Brain pericyte (primary cell): ENCODE measurements at places on chromosomes 3 and 15.

GRCh38 chr3:127699416-127700300 is 26.9 kb downstream of the ABTB1 start:
- DNase-seq = peak; percentile 82

GRCh38 chr15:58355382-58355971 is 76.3 kb upstream of the LIPC start:
- no peak for DNase-seq

GRCh38 chr3:128486681-128487537 is 6.1 kb downstream of the GATA2 start:
- no peak for DNase-seq

- no peak for DNase-seq
Measured at GRCh38 chr15:77494073-77494867, 73.6 kb downstream of the HMG20A start.

DNA sequence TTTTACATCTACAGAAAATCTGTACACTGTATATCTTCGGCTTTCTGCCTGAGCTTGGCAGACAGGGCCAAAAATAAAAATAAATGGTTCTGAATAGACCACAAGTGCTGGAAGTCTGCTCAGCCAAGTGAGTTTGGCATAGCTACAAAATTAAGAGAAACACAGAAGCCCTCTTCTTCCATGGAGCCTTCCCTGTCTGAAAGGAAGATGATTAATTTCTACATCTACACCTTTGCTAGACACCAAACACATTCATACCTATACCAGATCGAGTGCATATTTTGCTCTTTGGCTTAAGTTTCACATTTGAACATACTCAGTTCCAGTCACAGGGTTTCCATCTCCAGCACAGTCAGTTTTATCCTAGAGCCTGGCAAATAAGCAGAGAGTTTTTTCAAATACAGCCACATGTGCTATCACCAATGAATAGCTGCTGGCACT is 224.6 kb downstream of the GREM1 start:
- DNase-seq = no peak

GRCh38 chr3:126098391-126098858 is 14.5 kb upstream of the SLC41A3 start:
- peak; percentile 78 for DNase-seq

GRCh38 chr15:81887912-81888311 is 157.9 kb downstream of the MEX3B start:
- no peak for DNase-seq

DNA sequence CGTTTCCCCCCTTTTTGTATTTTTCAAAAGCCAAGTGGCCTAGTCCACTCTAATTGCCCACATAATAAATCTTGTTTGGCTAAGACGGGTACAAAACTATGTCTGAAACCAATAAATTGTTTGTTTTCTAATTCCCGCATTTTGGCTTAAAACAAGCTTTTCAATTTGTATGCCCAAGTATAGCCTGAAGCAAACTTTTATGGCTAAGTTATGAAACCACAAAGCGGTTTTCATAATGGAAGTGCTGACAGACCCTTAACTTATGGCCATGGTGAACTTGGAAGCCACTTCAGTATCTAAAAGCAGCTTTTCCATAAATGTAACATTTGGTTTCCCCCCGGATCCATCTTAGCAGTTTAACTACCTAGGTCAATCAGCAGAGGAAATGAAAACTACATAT is 29.9 kb upstream of the POLR2M start:
- DNase-seq = no peak

- no peak for DNase-seq
Measured at GRCh38 chr3:9508781-9509180, 44.8 kb downstream of the LHFPL4 start.

DNA sequence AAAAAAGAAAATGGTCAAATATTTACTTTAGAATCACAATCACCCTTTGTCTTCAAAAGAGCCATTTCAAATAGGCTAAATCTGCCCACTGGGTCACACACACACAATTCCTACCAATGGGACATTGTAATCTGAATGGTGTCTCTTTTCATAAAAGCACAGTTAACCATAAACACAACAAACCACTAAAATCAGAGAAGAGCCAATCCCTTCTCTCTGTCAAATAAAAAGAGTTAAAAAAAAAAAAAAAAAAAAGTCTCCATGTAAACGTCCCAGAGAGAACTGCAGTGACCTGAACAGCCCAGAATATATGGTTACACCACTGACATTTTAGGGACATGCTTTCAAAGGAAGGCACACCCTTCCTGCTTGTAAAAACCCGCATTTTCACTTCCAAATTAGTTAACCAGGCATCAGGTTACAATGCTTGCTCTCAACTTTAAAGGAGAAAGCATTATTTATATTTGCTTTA is 63.7 kb downstream of the PRICKLE2 start:
- DNase-seq = no peak

DNA sequence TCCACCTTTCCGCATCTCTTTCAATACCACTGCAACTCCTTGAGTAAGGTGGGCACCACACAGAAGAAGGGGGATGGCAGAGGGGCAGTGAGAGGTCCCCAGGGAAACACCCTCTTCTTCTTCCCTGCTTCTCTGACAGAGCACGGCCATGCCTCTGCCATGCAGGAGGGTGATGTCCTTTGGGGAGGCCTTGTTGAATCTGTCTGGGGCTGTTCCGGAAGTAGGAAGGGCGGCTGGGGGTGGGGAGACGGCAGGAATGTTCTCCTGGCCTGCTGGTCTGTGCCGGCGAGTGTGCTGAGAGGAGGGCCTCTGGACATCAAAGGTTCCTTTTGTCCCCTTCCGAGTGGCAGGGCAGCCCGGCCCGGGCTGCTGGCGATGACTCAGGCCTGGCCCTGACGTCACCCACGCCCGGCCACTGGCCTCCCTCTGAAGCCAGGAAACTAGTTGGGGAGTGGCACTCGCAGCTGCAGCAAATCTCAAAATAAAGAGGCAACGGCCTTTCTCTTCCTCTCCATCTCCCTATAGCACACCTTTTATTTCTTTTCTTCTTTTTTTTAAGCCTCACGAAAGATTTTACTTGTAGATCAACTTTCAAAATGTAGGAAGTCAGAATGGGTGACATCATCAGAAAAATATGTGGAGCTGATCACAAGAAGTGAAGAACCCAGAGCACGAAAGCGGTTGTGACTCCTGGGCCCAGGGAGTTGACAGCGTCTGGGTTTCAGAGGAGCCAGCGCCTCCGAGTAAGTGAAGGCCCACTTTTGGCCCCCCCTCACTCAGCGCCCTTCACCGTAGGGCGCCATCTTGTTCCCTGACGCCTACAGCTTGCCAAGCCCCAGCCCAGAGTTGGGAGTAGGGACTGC is at the start of gene ZBTB38:
Gene ZBTB38, plus strand, starts transcription at position 443 of the 863 bp plus-strand sequence. CDS start 73,885 bp downstream, outside the sequence.
- DNase-seq = peak; percentile 69

- DNase-seq = no peak
Measured at GRCh38 chr3:4835616-4836043, 143.6 kb upstream of the BHLHE40 start.

- no peak for DNase-seq
Measured at GRCh38 chr3:42129014-42129953, 38.1 kb downstream of the TRAK1 start.

GRCh38 chr3:9887480-9887879 is 2.9 kb upstream of the JAGN1 start:
- no peak for DNase-seq

DNA sequence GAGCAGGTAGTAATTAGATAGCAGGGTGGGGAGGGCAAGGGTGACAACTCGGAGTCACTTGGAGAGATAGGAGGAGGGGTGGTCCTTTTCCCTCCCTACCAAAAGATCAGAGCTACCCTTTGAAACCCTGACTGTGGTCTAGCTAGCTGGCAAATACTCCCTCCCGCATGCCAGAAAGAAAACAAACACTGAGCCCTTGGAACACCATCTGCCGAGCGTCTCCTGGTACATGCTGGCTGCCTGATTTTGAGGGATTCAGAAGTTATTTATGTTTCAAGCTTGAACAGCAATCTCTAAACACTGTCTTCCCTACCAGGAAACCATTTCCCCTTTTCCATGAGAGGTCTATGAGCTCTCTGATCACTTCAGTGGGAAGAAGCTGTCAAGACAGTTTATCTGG is 291.6 kb upstream of the CFAP20DC start:
- no peak for DNase-seq

GRCh38 chr15:42120285-42120684 is 25.9 kb upstream of the PLA2G4D start:
- no peak for DNase-seq

- DNase-seq = no peak
Measured at GRCh38 chr3:9912294-9912935, 4.5 kb upstream of the IL17RC start.

GRCh38 chr15:41774882-41775417 is 666 bp downstream of the MAPKBP1 start:
- no peak for DNase-seq

- no peak for DNase-seq
Measured at GRCh38 chr3:169007145-169007544, 656.4 kb downstream of the MECOM start.

GRCh38 chr15:69508659-69509058 is 56.0 kb downstream of the RPLP1 start:
- no peak for DNase-seq

DNA sequence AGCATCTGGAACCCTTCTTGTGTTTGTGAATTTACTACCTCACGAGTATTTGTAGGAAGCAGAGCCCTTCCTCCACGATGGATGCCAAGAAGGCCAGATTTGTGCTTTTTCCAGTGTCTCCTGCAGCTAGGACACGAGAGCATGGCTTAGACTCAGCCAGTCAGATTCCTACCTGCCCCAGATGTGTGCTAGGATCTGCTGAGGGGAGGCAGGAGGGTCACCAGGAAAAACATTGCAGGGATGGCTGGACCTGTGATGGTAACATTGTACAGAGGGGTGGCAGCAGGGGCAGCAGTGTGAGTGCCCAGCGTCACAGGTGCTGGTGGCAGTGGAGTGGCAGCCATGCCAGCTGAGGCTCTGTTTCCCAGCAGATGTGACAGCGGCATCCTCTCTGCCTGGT is 285.3 kb downstream of the FAM43A start:
- no peak for DNase-seq
